Osteoblast (primary cell): ENCODE measurements at places on chromosomes 4 and X.
A peak's percentile ranks its signal among the peaks of the same experiment; 100 is the strongest.

- DNase-seq, result no peak
Measured at GRCh38 chr4:120156120-120156718, 89.6 kb upstream of the MAD2L1 start.

DNA sequence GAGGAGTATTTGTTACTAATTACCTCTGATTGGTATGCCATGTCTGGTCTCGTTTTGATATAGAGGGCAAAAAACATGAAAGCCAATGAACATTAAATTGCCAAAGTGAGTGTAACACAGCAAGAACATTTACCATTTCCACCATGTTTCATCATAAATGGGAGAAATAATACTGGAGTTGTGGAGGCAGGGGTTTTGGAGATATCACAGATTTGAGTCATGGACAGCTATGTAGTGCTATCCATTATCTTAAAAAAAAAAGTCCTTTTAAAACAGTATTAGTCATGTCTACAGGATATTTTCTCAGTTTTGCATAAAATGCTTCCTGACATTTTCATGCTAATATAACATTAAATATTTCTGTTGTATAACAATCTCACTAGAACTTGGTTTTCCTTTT is 301.2 kb downstream of the IL1RAPL1 start:
- no peak for DNase-seq

GRCh38 chr4:8725071-8725841 is 132.7 kb downstream of the CPZ start:
- DNase-seq, result peak; percentile 57

DNA sequence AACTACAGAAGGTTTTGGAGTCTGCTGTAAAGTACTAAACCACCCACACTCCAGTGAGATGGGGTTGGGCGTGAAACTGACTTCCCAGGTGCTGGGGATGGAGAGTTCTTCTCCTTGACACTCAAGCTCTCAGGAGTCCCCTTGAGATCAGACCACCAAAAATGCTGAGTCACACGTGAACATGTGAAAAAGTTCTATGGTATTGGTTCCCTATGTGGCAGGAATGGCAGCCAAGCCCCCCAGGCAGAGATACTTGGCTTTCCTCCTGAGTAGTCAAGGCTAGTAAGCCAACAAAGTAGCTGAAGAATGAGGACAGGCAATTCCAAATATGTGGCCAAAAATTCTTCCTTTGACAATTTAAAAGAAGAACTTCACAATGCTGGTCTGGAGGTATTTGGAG is 222.0 kb upstream of the ADAMTS3 start:
- no peak for DNase-seq

DNA sequence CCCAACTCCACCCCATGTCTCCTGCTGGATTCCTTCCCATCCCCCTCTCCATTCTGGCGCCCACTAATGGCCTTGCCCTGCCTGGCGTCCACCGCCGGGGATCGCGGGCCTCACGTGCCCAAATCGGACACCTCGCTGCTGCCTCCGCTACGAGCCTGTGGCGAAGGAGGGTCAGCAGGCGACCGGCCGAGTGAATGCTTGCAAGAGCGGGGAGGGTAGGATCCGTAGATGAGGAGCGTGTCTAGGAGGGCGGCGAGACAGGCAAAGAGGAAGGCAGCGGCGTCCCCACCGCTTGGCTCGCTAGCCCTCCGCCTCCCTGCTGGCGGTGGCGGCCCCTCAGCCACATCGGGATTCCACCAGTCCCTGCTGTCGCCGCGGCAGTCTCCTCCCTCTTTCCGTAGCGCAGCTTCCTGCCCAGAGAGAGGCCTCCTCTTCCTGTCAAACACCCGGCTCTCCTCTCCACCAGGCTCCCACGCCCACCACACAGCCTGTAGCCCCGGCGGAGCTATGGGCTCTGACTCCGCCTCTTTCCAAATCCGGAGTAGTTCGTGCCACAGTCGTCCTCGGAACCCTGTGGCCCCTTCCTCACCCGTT is at the start of gene SPIN2B:
TSS of gene SPIN2B (minus strand) at position 387 of the 594 bp plus-strand sequence.
- DNase-seq, result peak; percentile 95

DNA sequence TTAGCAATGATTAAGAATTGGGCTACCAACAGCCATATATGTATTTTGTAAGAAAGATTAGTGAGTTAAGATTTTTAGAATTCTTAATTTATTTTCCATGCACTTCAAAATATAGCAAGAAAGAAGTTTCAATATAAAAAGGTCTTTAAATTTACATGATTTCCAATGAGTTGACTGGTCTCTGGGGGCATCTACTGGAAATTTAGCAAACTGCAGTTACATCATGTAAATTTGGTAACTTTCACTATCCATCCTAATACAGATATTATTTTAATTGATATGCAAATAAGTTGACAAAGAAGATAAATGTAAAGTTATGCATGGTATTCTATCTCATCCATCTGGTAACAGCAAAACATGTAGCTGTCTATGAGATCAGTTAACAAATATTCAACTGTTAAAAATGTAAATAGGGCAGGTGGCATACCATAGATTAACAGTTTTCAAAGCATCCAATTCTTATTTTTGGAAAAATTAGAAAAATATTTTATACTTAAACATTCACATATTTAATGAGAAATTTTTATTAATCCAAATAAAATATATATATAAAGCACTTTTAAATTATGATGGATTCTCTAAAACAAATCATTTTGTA is 29.1 kb downstream of the TTC29 start:
- no peak for DNase-seq

DNA sequence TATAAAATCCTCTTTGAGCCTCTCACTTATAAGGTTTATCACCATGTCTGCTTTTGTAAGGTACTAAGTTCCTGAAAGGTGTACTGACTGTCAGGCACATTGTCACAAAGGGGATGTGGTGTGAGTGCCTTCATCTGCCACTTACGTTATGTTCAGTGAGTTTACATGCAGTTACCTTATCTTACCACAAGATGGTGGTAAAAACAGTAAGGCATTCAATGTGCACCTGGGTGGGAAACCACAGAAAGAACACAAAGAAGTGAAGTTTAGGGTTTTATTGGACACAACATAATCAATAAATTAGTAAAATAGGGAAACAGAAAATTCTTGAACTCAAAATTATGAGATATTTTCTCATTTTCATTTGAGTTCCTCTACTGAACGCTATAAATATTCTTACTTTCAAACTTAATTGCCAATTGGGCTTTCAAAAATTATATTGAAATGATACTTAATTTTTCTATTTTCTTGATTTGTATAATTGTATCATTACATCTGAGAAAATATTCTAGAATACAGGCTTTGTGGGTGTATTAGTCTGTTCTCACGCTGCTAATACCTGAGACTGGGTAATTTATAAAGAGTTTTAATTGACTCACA is 650.8 kb downstream of the PCDH7 start:
- no peak for DNase-seq

DNA sequence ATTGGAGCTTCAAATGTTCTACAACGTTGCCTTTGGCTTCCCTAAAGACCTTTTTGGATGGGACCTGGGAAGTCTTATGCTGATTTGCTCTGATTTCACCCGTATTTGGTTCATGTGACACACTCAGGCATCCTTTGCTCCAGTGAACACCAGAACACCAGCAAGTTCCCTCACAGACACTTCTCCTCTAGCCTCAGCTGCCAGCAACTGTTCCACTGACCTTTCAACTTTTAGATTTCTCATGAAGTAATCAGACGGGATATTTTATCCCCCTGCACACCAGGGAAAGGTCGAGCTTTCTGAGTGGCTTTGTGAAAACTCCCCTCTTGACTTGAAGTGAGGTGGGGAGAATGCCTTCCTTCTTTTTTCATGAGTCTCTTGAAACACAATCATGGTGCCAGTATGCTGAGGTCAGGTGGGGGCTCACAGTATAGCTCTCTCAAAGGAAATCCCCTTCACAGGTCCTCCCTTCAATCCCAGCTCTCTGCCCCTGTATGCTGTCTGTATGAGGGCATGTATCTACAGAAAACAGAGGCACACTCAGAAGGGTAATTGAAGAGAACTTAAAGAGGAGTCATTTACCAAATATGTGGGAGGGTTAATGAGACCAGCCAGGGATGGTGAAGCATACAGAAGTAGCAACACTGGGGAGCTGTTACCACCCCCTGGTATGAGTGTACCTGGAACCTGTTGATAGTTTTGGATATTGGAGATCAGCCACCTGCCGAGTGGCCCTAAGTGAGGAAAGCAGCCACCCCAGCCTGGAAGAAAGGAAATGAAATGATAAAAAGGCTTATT is 62.7 kb downstream of the FGFBP1 start:
- DNase-seq, result no peak

DNA sequence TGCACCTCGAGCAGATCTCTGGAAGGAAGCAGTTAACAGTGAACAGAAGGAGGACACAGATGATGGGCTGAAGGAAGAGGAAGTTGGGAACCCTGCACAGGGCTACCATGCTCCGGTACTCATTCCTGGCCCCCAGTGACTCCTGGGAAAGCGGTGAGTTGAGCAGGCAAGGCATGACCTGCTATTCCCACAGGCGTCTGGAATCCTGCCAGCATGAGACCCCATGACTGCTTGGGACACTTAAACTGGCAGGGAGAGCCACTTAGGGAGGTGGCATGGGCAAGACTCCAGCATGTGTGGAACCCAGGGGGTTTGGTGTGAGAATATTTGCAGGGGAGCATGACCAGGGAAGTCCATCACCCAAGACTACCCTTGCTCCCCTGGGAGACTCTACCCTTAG is 1056.4 kb upstream of the POU3F4 start:
- DNase-seq, result peak; percentile 11

DNA sequence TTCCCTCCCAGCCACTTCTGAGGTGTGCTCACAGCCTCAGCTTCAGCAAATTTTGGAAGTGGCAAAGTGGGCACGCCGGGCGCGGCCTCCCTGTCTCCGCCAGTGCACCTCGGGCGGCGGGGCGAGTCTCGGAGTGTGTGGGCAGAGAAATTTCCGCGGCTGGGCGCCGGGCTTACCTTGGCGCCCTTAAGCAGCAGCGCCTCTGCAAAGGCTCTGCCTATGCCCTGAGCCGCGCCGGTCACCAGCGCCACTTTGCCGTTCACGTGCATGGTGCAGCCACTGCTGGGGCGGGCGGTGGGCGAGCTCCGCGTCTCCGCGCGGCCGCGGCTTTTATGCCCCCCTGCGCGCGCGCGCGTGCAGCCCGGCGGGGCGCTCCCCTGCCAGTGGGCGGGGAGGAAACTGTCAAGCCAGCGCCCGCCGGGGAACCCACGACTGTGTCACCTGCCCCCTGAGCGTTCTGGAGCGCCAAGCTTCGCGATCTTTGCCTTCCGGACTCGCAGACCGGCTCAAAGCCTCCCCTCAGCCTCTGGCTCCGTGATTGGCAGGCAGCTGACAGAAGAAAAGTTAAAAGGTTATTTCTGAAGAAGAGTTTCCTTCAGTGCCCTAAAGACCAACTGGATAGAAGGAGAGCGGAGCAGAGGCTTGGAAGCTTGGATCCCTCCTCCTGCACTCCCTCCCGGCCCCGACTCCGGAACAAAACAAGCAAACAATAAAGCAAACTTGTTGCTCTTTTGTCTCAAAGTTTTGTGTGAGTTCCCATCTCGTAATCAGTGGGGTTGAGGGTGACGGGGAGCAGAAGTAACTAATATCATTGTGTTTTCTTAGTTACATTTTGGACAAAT is at the start of gene HPGD:
TSS of gene HPGD (minus strand) at position 306 of the 842 bp plus-strand sequence. CDS start at position 269, 37 bp downstream.
- peak; percentile 41 for DNase-seq

DNA sequence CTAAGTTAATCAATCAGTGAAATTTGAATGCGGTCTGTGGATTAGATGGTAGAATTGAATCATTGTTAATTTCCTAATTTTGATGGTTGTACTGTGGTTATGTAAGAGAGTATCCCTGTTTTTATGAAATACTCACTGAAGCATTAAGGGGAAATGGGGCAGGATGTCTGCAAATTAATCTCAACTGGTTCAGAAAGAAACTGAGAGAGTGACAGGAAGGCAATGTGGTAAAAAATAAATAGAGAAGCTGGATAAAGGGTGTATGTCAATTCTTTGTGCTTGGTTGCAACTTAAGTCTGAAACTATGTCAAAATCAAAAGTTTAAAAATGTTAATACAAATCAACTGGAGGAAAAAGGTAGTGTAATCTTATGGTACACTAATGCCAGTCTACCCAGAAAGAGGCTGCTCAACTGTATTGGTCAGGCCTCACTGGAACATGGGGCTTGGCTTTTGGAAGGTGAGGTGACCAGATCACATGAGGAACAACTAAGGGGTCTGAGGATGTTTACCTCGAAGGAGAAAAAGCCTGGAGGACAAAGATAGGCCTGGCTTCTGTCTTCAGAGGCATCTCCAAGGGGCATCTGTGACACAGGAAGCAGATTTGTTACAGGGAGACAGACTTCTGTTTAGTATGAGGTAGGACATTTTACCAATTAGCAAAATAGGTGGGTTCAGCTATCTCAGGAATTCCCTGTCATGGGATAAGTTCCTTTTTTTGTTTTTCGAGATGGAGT is 83.1 kb downstream of the DLG3 start:
- DNase-seq, result no peak

DNA sequence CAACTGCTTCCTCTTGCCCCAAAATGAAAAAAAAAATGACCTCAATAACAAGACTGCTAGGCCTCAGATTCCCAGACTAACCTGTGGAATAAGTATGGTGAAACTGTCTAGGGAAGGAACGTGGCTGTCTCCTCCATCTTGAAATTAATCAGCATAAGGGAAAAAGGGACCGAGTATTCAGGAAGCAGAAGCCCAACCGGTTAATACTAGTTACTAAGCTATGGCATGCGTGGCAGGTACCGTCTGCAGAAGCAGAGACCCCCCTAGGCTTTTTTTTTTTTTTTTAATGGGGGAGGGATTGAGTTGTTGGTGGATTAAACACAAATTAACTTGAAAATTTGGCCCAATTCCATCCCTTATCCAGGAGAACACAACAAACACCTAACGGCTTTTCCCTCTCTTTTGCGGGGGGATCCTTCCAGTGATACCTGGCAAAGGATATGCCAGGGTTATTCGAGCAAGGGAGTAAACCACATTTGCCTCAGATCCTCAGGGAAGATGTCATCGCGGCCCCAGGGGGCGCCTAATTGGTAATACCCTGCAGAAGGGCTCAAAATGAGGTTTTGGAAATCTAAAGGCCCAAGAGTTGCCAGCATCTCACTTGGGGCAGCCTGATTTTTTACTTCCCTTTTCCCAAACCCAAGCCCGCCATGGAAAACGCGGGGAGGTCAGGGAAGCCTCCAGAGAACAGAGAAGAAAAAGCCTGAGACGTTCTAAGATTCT is 893 bp downstream of the RLIM start:
- DNase-seq, result no peak

GRCh38 chrX:103215425-103215991 is 600 bp downstream of the BEX4 start:
- no peak for DNase-seq

DNA sequence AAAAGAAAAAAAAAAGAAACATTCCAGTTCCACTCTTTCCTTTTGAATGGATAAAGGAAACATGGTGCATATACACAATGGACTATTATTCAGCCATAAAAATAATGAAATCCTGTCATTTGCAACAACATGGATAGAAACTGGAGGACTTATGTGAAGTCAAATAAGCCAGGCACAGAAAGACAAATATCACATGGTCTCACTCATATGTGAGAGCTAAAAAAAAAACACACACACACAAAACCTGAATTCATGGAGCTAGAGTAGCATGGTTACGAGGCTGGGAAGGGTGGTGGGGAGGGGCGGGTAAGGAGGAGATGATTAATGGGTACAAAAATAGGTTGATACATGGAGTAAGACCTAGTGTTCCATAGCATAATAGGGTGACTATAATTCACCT is 22.4 kb upstream of the SH3KBP1 start:
- DNase-seq, result no peak
